Activated B cell treated with CpG ODN at 0.5 μM for 24 hours (primary cell): ENCODE measurements at places on chromosomes 2 and 18. TPM values are rescaled to one million over a fixed set of nuclear protein-coding genes. Genes with fewer than 3 reads are reported as not detected.

- DNase-seq: no peak
Measured at GRCh38 chr18:48917579-48918517, 32.9 kb downstream of the SMAD7 start.

GRCh38 chr2:225788571-225789094 lies 389.1 kb downstream of the NYAP2 start:
- no peak for DNase-seq

- DNase-seq: no peak
Measured at GRCh38 chr2:11326677-11327211, 17.7 kb downstream of the ROCK2 start.

DNA sequence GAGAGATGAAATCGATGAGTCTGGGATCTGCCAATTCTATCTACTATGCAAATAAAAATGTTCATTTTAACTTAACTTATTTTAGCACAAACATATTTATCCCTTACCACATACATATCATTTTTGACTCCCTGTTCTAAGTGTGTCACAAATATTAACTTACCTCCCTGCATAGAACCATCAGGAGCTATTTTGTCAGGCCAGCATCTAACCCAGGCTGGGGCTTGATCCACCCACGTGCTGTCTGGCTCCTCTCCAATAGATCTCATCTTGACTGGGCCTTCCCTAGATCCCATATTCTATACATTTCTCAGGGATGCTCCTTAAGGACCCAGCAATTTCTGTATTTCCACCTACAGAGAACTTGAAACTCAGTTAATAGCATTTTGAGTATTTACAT lies 20.9 kb downstream of the NTSR2 start:
- no peak for DNase-seq

DNA sequence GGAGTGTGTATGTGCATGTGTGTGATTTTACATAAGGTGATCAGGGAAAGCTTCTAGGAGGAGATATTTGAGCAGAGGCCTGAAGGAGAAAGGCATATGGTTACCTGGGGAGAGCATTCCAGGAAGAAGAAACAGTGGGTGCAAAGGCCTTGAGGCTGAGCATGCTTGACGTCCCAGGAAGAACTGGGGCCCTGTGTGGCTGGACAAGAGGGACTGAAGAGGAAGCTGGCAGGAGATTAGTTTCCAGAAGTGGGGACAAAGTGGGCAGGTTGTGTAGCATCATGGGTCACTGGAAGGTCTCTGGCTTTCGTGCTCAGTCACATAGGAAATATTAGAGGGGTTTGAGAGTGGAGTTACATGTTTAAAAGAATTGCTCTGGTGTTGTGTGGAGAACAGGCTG lies 42.0 kb upstream of the POLE4 start:
- DNase-seq: no peak

DNA sequence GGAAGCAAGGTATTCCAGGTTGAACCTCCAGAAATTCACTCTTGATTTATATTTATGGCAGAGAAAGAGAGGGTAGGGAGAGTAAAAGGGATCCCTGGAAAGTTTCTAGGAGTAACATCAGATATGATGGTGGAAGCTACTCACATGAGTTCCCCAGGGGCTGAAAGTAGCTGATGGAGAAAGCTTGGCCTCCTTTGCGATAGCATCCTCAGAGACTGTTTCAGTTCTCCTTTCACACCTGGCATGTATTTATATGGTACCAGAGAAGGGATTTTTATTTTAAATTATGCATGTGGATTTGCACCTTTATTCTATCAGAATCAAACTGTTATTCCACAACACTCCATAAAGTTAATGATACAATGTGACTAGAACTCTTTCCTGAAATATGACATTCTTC lies 126.3 kb upstream of the OSR1 start:
- DNase-seq: no peak

DNA sequence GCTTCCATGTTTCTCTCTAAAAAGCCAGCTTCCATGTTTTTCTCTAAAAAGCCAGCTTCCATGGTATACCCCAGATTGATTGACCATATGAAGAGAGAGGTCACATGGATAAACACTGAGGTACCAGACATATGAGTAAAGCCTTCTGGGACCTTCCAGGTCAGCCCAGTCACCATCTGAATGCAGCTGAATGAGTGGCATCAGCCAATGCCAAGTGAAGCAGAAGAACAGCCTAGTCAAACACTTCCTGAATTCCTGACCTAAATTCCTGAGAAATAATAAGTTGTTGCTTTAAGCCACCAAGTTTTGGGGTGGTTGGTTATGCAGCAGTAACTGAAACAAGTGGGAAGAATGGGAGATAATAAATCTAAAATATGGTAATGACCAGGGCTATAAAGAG lies 5.7 kb upstream of the ALS2 start:
- DNase-seq: no peak

DNA sequence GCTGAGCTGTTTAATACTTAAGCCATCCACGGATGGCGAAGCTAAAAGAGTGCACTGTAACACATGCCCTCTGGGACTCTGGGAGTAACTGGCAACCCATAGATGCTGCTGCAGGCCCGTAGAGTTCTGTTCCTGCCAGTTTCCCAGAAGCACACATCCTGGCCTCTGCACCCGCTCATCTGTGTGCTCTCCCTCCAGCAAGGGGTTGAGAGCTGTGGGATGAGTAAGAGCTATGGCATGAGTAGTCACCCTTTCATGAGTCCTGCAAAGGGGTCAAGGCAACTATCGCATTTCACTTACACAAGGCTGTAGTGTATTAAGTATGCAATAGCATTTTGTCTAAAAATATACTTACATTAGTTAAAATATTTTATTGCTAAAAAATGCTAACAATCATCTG lies 1341.8 kb upstream of the NXPH2 start:
- no peak for DNase-seq

- DNase-seq: no peak
Measured at GRCh38 chr2:112674229-112674628, 28.5 kb downstream of the SLC20A1 start.

DNA sequence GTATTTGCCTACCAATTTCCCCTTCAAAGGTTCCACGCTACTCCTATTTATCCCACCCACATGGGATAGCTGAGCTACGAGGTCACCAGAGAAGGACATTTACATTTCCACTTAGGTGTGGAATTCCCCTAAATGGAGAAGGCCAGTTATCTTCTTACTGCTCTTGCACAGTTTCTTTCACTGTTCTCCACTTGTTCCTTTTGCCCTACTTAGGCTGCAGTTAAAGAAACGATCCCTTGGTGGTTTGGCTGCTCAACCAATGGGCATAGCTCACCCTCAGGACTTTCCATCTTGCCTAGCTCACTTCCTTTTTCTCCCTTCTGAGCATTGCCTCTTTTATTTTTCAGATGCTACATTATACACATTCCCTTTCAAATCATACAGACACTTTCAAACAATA lies 11.2 kb upstream of the NABP1 start:
- no peak for DNase-seq

GRCh38 chr2:101387151-101387834 lies at the start of gene CREG2:
CREG2 (minus strand) TSS chr2:101387503; CDS start chr2:101387457, 46 bp downstream.
- DNase-seq: peak; percentile 44

- no peak for DNase-seq
Measured at GRCh38 chr2:127078666-127079270, 28.2 kb downstream of the BIN1 start.

DNA sequence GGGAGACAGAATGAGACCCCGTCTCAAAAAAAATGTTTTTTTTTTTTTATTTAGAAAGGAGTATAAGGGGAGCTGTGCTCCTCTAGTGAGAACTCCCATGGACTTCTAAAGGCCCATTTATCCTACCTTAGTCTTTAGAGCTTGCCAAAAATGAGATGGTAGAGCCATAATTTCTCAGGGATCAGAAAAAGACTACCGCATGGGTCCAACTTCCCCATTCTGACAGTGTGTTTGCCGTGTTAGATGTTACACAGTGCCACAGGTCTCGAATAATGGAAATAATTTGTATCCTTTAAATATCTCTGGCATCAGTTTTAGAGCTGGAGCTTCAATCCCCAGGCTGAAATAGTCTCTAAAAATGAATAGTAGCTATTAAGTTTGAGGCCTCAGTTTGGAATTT lies 6.0 kb upstream of the SLC39A10 start:
- DNase-seq: no peak

DNA sequence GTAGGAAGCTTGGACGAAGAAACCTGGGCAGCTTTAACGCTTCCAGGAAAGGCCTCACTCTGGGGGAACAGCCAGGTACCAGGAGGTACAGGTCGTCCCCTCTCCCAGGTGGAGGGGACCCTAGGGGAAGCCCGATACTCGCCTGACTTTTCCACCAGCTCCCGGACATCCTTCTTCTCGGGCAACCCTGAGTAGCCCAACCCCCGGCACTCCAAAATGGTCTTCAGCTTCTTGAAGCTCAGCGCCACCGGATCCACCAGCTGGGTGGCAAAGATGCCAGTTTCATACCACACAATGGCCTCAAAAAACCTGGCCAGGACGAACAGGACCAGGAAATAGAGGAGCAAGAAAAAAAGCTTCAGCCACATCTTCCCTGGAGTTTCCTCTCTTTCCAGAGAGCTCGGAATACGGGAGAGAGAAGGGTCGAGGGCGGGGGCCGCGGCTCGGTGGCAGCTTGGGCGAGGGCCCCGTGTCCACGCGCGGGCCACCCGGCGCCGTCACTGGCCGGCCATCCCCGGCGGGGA lies 1.1 kb downstream of the RNF103 start:
- DNase-seq: no peak

DNA sequence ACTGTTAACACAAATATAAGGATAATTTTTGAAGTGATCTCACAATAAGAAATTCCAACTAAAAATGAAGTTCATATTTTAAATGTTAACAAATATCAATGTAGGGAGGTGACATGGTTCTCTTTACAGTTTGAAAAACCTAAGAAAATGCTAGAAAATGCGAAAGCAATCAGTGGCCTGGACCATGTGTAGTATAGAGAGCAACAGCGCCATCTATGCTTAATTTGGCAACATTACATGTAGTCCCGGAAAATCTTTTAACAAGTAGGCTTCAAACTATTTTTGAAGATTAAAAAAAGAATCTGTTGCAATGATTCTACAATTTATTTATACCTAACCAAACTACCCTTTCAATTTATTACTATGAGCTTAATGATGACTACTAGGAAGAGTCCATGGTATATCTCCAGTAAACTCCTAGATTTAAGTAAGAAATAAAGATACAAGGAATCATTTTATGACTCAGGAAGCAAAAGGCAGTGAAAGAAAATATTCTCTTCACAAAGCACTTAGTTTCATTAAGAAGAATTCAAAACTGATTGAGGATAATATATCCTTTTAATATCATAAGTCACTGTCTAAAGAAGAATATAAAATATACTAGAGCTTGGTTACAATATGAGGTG lies 33.3 kb downstream of the NDUFA10 start:
- DNase-seq: no peak

SERPINB10 gene
- not detected in 2 replicates for total RNA-seq

TTN gene
- 33.3 and 40.0 TPM in 2 replicates for total RNA-seq

VWA3B gene
- not detected in 2 replicates for total RNA-seq

KIDINS220 gene
- 26.4 and 26.9 TPM in 2 replicates for total RNA-seq

ZNF407 gene
- 24.0 and 26.7 TPM in 2 replicates for total RNA-seq

UPP2 gene
- not detected in 2 replicates for total RNA-seq

APLF gene
- 6.4 and 6.8 TPM in 2 replicates for total RNA-seq
